ENCODE measurements at places on chromosomes 5 and 9.

GRCh38 chr5:178306430-178307225 is 74.0 kb upstream of the PHYKPL start:
- no peak for DNase-seq

DNA sequence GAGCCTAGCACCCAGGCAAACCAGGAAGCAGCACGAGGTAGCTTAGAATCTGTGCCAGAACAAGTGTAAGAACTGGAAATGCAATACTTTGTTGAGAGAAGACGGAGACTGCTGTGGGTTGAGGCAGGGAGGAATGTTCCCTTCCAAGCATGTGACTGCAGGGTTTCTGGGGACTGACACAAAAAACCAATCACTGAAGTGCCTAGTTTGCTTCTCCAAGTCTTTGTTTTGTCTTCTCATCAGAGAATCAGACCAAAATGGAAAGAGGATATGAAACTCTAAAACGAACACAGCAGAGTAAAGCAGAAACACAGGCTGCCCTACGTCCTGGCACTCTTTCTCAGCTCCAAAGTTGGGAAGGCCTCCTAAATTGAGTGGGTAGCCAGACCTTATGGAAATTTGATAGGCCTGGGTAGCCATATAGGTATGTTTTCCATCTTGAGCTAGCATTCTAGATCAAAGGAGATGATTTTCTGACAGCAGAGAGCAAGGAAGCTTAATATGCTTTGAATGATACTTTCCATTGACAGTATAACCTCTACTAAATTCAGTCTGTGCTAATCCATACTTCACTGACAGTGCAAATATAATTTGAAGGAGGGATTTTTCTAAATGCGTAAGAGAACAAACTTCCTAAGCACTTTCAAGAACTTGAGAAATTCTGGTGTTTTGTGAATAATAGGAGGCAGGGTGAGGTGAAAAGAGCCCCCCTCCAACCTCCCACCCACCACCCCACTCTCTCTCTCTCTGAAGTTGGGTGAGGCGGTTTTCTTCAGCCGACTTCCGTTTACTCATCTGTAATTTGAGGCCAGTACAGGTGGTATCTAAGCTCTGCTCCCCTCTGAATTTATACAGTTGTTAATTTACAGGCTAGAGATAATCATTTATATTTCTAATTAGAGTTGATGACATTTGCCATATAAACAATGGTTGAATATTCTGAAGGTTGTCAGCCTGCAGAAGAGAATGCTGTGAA is 5.5 kb downstream of the ADRB2 start:
- no peak for DNase-seq

- DNase-seq: no peak
Observed at GRCh38 chr5:156402387-156402921, 75.5 kb downstream of the SGCD start.

DNA sequence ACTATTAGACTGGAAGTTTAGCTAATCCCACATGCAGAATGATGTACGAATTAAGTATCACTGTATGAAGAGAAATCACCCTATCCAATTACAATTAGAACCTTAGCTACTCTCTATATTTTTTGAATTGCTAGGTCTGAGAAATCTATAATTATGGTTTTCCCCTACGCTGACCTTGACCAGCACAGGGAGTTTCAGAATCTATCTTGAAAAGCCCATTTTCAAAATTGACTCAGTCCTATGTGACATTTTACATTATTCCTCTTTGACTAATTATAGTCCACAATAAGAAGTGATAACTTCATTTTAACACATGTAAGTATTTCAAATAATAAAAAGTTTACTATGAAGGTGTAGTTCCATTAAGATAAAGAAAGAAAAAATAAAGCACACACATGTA is 21.5 kb downstream of the NUDT12 start:
- no peak for DNase-seq

- no peak for DNase-seq
Observed at GRCh38 chr5:22910523-22910922, 57.4 kb upstream of the CDH12 start.

GRCh38 chr5:5480481-5481111 is 58.1 kb downstream of the ICE1 start:
- DNase-seq: no peak

DNA sequence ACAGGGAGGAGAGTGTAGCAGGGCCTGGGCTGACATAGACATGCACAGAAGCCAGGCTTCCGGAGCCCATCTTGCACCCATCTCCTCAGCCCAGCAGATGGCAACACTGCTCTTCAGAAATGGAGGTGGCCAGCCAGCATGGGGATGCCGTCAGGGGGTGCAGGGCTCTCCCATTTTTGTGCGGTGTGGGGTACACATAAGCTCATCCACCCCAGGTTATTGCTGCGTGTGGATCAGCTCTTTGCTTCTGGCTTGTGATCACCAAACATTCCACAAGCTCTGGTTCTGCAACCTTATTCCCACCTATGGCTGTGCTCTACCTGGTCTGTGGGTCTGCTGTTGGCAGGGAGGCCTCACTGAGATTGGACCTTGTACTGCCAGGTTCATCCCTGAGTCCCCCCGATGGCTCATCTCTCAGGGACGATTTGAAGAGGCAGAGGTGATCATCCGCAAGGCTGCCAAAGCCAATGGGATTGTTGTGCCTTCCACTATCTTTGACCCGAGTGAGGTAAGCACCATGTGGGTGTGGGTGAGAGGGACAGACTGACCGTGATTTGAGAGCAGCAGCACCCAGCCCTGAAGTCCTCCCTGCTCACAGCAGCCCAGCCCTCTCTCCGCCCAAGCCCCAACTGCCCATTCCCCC is 17.3 kb downstream of the SLC22A5 start:
- DNase-seq: peak; percentile 81

GRCh38 chr9:110785166-110785565 is 116.6 kb downstream of the MUSK start:
- DNase-seq: no peak

- peak; percentile 79 for DNase-seq
Observed at GRCh38 chr5:141521244-141521781, 32.4 kb downstream of the PCDHGC5 start.

GRCh38 chr5:172958331-172959046 is 735 bp upstream of the RPL26L1 start:
- DNase-seq: peak; percentile 71

GRCh38 chr9:112815868-112816267 is 65.3 kb downstream of the SNX30 start:
- DNase-seq: no peak

DNA sequence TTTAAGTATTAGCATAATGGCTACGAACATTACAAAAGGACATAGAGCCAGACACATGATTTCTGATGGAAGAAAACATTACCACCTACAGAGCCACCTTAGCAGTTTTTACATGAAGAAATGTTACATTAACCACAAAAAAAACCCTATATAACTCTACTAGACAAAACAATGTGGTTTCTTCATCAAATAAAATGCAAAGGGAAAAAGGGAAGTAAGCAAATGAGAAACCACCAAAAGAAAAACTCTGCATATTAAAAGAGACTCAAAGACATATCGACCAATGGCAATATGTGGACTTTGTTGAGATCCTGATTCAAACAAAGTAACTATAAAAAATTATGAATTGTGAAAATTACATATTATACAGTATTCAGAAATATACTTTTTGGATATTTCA is 132.7 kb downstream of the TSSK1B start:
- DNase-seq: no peak

- no peak for DNase-seq
Observed at GRCh38 chr5:142107736-142108431, 695 bp upstream of the NDFIP1 start.

DNA sequence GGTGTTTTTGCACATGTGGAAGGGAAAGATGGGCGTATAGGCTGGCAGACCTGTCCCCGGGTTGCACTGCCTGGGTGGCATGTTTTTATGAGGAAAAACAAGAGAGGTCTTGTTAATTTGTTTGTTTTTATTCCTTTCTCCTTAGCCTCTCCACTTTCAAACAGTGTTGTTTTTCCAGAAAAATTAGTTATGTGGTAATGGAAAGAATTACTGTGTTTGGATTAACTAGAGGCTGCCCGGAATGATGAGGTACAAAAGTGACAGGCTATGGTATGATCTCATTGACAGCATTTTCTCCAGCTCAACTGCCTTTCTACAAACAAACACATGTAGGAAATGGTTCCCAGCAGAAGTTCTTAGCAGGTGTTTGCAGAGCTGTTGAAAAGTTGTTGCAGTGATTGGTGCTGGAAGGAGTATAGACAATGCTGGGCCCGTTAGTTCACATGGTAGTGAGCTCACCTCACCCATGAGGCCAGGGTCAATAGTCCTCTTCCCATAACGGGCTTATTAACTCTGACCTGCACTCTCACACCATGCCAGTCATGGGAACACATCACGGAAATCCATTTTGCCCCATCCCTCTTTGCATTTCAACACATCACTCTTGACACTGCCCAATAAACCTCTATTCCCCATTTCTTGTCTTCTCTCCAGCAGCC is 111.3 kb upstream of the SAP30L start:
- no peak for DNase-seq

GRCh38 chr9:131666774-131667173 is 73.1 kb downstream of the RAPGEF1 start:
- no peak for DNase-seq

- no peak for DNase-seq
Observed at GRCh38 chr9:80025131-80025530, 453.4 kb downstream of the TLE4 start.

- no peak for DNase-seq
Observed at GRCh38 chr5:136901-137300, 44.9 kb downstream of the PLEKHG4B start.

GRCh38 chr5:65024681-65025080 is 256.0 kb downstream of the CWC27 start:
- no peak for DNase-seq

DNA sequence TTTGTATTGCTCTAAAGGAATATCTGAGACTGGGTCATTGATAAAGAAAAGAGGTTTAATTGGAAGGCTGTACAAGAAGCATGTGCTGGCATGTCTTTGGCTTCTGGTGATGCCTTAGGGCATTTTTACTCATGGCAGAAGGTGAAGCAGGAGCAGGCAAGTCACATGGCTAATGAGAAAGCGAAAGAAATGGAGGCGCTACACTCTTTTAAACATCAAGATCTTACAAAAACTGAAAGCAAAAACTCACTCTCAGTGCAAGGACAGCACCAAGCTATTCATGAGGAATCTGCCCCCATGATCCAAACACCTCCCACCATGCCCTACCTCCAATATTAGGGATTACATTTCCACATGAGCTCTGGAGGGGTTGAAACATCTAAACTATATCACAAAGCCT is 1458.8 kb upstream of the ACO1 start:
- DNase-seq: no peak

- DNase-seq: no peak
Observed at GRCh38 chr5:76716456-76717157, 681 bp downstream of the F2R start.
